ENCODE measurements at places on chromosomes 12 and 14.

DNA sequence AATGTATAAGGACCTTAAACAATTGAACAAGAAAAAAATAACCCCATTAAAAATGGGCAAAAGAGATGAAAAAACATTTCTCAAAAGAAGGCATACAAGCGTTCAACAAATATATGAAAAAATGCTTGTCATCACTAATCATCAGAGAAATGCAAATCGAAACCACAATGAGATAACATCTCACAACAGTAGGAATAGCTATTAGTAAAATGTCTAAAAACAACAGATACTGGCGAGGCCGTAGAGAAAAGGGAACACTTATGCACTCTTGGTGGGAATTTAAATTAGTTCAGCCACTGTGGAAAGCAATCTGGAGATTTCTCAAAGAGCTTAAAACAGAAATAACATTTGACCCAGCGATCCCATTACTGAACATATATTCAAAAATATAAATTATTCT, 769.8 kb upstream of the MGAT4C start:
- no peak for DNase-seq

DNA sequence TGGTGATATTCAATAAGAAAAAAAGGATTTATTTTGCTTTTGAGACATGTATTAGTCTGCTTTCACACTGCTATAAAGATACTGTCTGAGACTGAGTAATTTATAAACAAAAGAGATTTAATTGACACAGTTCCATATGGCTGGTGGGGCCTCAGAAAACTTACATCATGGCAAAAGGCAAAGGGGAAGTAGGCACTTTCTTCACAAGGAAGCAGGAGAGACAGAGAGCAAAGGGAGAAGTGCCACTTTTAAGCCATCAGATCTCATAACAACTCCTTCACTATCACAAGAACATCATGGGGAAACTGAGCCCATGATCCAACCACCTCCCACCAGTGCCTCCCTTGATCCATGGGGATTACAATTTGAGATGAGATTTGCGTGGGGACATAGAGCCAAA, 43.9 kb downstream of the BHLHE41 start:
- DNase-seq: no peak

DNA sequence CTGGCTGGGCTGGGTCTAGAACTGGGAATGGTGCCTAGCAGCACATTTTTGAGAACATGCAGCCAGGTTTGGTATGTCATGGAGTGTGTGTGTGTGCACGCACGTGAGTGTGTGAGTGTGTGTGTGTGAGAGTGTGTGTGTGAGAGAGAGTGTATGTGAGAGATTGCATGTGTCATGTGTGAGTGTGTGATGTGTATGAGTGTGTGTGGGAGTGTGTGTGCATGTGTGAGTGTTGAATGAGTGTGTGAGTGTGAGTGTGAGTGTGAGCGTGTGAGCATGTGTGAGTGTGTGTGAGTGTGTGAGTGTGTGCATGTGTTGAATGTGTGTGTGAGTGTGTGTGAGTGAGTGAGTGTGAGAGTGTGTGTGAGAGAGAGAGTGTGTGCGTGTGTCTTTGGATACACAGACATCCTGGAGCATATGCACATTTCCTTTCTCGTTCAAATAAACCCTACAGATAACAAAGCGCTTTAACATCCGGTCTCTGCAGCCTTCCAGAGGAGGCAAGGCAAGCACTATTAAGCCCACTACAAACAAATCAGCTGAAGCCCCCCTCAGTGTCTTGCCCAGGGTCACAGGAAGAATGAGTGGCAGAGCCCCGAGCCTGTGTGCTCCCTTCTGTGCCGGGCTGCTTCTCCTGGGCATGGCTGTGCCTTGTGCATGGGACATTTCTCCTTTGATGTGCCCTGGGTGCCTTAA, 108.7 kb upstream of the ETV6 start:
- DNase-seq: no peak

DNA sequence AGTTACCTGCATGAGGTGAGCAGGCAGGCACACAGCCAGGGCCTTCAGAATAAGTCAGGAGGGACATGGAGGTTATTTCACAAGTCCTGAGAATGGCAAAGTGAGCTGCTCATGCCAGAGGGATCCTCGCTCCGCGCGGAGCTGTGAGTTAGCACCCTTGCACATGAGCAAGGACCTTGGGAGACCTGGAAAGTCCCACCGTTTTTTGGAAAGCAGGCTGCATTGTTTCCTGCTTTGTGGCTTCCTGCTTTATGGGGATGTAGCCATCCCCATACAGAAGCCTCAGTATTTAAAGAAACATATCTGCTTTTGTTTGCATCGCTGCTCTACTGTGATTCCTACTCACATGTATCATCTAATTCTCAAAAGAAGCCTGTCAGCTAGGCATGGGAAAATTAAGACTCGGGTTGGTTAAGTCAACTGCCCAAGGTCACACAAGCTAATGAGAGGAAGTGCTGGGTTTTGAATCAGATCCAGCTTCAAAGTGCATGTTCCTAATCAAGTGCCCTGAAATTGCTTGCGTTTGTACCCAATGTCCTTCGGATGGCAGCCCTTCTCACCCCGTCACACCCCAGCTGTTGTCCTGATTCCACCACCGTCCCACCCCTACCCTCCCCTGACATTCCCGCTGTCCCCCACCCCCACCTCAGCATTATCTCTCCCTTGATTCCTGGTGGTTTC, 106.2 kb downstream of the CRACR2A start:
- DNase-seq: no peak

DNA sequence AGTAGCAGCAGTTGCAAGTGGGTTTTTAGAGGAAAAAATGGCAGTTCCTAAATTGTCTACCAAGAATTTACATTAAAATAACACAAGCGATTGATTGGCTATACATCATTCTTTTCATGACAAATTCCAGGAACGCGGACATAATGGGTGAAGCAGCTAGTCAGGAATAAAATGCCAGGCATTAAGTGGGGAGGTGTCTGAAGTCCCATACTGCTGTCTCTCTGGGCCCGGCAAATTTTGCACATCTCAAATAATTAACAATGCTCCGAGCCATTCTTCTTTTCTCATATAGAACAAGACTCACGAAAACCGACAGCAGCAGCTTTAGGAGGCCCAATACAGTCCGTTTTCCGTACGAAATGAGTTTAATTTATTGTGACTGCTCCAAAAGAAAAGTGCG, 696 bp downstream of the RPL36AL start:
- DNase-seq: no peak

GRCh38 chr14:92946847-92947545, 24.0 kb downstream of the CHGA start:
- DNase-seq: no peak

GRCh38 chr12:2895511-2895910, 4.8 kb downstream of the TULP3 start:
- DNase-seq: no peak

DNA sequence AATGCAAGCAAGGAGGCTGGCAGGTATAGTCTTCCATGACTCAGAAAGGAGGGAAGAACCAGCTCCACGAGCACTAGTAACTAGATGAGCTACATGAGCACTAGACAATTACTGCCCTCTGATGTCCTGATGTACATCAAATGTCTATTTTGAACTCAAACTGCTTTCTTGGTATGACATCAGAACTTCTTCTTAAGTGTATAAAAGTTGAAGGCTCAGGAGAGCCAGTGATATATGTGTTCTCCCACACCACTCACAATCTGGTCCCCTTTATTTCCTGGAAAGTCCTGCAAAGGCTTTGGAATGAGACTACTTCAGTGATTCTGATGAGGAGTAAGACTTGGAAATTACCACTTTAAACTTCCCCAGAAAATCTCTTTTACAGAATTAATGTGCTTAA, 18.5 kb upstream of the DHRS7 start:
- DNase-seq: no peak

GRCh38 chr12:107518868-107519267, 166.7 kb upstream of the PWP1 start:
- DNase-seq: no peak

Measured in stimulated activated CD8-positive, alpha-beta memory T cell treated with anti-CD3 and anti-CD28 coated beads, Interleukin-4, amount 100 ng/mL, for 48 hours (primary cell).